Activated T-helper 2 cell treated with anti-CD3 and anti-CD28 coated beads, Interferon-gamma antibody, Interleukin-2, Interleukin-4, amounts not matched to agents 10 μg/mL and 5 μg/mL and 100 μg/mL, durations not matched to agents 14 hours and 24 hours and 36 hours (primary cell): ENCODE measurements at places on chromosomes 16 and 17. TPM values are rescaled to one million over a fixed set of nuclear protein-coding genes. Genes with fewer than 3 reads are reported as not detected.

- DNase-seq = no peak
Measured at GRCh38 chr17:4182043-4182442, 39.0 kb downstream of the CYB5D2 start.

- DNase-seq = no peak
Measured at GRCh38 chr16:1019231-1020090, 37.9 kb downstream of the SOX8 start.

DNA sequence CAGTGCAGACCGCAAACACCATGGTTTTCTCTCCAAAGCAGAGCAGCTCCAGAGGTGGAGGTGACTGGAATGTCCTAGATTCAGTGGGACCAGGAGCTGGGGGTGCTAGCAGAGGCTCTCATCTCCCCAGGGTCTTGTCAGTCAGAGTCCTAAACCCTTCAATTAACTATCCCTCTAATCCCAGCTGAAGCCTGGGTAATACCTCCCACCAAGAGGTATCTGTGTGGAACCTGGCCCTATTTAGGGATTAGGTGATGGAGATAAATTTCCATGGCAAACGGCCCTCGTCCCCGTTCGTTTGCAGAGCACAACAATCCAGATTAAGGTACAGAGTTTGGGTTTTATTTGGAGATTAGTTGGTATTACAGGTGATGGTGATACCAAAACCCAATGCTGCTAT lies 1.8 kb downstream of the SEBOX start:
- no peak for DNase-seq

DNA sequence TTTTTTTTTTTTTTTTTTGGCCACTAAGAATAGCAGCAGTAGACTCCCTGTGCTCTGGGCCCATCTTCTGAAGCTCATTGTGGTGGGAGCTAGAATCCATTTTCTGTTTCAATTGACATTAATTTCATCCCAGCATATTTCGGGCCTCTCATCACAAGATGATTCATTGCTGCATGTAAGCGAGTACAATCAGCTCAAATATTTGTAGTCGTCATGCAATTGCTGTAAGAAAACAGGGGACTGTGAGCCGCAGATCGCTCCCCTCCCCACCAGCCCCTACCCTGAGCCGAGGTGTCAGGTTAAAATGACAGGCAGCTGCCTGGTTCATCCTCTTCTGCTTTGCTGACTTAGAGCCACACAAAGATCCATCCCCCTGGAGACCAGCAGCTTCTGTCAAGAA lies 358.8 kb upstream of the CDH5 start:
- DNase-seq = no peak

GRCh38 chr17:66025551-66025950 lies 166.4 kb downstream of the CEP112 start:
- no peak for DNase-seq

- DNase-seq = no peak
Measured at GRCh38 chr17:795721-796120, 13.6 kb downstream of the MRM3 start.

DNA sequence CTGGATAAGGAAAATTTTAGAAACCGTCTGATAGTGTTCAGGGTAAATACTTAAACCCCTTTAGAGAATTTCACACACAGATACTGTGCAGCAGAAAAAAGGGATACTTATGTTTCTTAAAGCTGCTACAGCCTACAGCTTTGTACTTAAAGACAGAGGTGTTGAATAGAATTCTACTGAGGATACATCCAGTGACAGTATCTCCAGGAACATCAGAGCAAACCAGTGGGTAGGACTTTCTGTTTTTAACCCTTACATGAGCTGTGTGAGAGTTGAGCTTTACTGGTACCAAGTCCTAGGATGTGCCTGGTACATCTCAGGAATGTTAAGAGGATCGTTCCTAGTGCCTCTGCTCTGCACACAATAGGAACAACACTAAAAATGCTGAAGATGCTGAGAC lies 191.5 kb downstream of the FTO start:
- no peak for DNase-seq

- no peak for DNase-seq
Measured at GRCh38 chr17:71948703-71949422, 172.0 kb upstream of the SOX9 start.

- no peak for DNase-seq
Measured at GRCh38 chr16:47316442-47317015, 144.3 kb downstream of the ITFG1 start.

- DNase-seq = no peak
Measured at GRCh38 chr17:80703142-80703478, 158.5 kb downstream of the RPTOR start.

DNA sequence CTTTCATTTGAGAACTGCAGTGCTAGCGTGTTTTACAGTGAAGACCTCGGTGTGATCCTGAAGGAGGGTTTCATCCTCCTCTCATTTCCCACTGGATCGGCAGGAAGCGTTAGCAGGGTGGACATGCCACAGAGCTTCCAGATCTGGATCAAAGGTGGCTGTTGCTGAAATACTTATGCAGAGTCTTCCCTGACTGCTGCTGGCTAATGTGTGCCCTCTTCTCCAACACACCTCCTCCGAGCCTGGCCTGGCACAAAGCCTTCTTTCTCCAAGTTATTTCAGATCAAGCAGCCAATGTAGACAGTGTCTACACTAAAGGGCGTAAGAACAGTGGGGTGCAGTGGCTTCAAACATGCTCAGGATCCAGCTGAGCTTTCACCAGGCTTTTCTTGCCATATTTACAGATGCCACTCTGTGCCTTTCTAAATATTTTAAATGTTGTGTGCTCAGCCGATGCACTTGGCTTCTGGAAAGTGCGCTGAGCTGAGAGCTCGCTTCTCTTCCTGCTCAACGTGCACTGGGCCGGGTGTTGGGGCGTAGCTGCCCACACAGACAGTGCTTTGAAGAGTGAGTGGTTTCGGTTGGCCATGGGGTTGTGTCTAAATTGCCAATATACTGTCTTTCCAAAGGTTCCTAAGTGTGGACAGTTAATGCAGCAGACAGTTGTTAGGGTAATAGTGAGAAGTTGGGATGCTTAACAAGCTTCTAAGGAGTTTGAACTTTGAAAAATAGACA lies 2.1 kb downstream of the ZNF750 start:
- DNase-seq = no peak

DNA sequence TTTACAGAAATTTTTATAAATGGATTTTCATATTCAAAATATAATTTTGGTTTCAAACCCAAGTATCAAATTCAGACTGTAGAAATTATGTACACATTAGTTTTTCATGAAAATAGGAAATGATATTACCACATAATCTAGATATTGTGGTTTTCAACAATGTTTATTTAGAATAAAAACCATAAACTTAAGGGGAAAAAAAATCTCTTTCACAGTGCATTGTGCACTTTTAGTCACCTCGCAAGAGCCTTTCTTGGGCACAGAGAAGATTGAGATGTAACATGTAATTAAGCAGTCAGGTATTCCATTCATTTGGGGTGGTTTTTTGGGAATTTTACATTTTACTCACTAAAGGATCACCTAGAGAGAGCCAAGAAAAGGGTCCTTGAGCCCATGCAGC lies 104.0 kb downstream of the TANC2 start:
- no peak for DNase-seq

DNA sequence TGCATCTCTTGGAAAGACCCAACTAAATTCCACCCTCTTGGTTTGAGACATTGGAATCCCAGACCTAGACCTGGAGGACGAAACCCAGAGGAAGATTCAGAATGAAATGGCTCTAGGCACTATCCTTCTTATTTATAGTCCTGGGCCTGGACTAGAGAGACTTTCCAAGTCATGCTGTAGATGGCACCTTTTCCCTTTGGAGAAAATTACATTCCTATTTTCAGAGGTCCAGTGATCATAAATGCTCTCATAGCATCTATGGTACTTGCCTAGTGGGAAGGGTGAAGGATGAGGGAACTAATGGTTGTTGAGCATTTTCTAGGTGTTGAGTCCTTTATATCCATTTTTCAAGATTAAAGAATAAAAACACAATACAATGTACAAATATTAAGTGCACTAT lies 37.1 kb downstream of the SPACA3 start:
- no peak for DNase-seq

- DNase-seq = no peak
Measured at GRCh38 chr17:2436316-2436905, 35.6 kb upstream of the MNT start.

DNA sequence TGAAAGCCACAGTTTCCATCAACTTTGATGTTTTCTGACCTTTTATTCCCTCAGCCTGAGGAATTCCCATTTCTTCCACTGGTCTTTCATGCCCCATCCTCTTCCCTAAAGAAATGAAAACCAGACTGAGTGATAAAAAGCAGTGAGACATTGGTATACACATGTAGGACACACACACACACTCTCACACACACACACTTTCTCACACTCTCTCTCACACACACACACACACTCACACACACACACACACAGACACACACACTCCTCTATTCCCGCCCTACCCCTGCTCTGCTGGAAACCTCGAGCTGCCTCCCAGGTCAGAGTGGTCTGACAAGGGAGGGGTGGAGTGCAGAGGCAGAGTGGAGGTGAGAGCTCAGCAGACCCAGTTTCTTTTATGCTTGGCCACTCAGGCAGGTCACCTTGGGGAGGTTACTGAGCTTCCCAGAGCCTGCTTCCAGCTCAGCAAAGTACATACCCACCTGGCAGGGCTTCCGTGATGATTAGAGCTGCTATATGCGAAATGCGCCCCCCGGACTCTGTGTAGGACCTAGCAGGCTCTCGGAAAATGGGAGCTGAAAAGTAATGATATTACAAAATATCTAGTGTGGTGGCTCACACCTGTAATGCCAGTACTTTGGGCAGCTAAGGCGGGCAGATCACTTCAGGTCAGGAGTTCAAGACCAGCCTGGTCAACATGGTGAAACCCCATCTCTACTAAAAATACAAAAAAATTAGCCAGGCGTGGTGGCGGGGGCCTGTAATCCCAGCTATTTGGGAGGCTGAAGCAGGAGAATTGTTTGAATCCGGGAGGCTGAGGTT lies 30.7 kb downstream of the CCR7 start:
- DNase-seq = no peak

GRCh38 chr16:19685176-19685575 lies 32.9 kb downstream of the KNOP1 start:
- DNase-seq = no peak

DNA sequence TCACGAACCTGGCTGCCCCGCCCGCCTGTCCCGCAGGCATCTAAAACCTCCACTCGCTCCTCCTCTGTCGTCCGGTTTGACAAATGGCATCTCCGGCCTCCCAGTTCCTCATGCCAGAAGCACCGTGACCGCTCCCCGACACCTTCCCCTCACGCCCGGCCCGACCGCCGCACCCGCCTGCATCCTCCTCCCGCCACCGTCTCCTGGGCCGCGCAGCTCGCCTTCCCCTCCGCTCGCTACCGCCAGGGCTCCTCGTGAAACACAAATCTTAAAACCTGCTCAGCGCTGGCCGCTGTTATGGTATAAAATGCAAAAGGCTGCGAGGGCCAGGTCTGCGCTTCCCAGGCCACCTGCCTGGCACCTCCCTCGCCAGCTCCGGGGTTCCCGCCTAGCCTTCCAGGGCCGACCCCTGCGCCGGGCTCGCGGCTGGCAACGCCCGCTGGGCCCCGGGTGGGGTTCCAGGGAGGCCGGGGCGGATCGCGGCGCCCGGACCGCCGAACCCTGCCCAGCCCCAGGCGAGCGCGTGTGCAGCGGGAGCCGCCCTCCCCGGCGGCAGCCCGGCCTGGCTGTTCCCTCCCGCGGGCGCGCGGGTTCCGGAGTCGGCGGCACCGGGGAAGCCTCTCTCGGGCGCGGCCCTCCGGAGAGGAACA lies 488 bp downstream of the SPSB3 start:
- DNase-seq = peak; percentile 35

- no peak for DNase-seq
Measured at GRCh38 chr16:55433030-55433429, 46.0 kb upstream of the MMP2 start.

GRCh38 chr17:67280279-67280678 lies 35.3 kb upstream of the HELZ start:
- DNase-seq = no peak

DNA sequence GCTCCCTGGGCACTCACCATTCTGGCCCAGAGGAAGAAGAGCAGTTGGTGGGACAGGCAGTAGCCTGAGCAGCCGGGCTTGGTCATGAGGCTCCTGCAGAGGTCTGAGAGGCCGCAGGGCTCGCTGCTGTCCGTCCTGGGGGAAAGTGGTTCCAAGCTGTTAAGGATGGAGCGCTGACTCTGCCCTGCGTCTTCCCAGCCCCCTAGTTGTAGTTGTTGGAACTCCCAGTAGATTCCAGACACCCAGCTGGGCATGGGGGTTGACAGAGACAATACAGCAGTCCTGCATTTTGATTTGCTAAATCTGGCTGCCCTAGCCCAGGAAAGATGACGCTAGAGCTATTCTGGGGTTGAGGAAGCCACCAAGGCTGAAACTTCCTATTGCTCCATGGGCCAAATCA lies 7.3 kb downstream of the C16orf89 start:
- DNase-seq = no peak

GRCh38 chr17:53100126-53100525 lies 722.6 kb upstream of the KIF2B start:
- no peak for DNase-seq

DNA sequence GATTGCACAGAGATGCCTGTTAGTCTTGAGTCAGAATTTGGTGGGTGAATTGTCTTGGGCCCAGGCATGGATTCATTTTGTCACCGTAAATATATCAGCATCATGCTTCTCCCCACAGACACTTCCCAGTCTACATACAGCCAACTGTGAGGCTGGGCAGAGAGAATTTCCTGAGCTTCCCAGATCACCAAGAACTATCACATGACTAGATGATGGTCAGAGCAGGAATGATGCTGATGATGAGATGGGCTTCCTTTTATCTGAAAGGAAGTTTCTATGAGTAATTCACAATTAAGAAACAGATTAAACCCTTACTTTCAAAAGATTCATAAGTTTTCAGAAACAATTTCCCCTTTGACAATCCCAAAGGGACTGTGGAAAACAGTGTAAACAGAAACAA lies 323 bp upstream of the KRTAP9-9 start:
- no peak for DNase-seq

ADAP2 gene
- total RNA-seq = 0.80 and 2.0 TPM in 2 replicates

SPN gene
- total RNA-seq = 254 and 258 TPM in 2 replicates

RAB37 gene
- 9.7 and 12.1 TPM in 2 replicates for total RNA-seq

ALDOC gene
- 95.0 and 95.7 TPM in 2 replicates for total RNA-seq

GLOD4 gene
- 84.8 and 98.0 TPM in 2 replicates for total RNA-seq

ZNF750 gene
- total RNA-seq = not detected in 2 replicates

SLC6A4 gene
- 0.02 TPM in 1 of 2 replicates, not detected in the other for total RNA-seq
